ENCODE measurements at places on chromosomes 5 and 9. TPM values are rescaled to one million over a fixed set of nuclear protein-coding genes. Genes with fewer than 3 reads are reported as not detected.

GRCh38 chr9:15276328-15276938 lies 30.6 kb downstream of the TTC39B start:
- no peak for DNase-seq

DNA sequence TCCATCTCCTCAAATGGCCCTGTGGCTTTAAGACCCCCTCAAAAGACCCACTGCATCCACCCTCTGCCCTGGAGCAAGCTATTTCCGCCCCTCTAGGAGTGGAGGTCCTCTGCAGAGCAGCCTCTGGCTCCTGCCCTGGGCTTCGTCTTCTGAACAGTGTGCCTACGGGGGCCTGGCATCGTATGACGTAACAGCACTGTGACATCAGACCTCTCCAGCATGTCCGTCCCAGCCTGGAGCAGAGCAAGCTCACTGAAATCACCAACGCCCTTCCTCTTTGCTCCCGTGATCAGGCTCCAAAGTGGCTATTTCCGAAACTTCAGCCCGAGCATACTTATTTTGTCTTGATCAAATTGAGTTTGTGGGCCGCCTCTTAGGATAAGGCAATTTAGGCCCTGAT lies 69.1 kb upstream of the PTCH1 start:
- no peak for DNase-seq

DNA sequence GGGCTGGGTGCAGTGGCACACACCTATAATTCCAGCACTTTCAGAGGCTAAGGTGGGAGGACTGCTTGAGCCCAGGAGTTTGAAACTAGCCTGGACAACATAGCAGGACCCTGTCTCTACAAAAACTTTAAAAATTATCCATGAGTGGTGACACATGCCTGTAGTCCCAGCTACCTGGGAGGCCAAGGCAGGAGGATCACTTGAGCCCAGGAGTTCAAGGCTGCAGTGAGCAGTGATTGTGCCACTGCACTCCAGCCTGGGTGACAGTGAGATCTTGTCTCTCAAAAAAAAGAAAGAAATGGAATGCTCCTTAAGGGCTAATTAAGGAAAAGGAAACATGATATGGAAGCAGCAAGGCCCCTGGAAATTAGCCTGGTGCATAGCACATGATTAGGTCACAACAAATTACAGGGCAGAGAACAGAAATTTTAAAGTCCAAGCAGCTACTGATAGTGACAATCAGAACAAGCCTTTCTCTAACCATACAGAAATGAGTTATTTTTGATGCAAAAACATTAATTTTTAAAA lies 19.5 kb downstream of the ANKH start:
- no peak for DNase-seq

DNA sequence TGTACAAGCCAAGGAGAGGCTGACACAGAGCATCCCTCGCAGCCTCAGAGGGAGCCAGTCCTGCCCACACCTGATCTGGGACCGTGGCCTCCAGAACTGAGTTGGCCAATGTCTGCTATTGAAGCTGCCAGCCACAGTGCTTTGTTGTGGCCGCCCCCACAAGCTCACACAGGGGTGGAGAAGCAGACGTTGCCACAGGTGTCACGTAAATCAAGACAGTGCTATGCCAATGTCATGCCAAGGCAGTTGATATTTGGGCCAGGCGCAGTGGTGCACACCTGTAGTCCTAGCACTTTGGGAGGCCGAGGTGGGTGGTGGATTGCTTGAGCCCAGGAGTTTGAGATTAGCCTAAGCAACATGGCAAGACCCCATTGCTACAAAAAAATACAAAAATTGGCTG lies 17.3 kb upstream of the TERT start:
- DNase-seq, result no peak

DNA sequence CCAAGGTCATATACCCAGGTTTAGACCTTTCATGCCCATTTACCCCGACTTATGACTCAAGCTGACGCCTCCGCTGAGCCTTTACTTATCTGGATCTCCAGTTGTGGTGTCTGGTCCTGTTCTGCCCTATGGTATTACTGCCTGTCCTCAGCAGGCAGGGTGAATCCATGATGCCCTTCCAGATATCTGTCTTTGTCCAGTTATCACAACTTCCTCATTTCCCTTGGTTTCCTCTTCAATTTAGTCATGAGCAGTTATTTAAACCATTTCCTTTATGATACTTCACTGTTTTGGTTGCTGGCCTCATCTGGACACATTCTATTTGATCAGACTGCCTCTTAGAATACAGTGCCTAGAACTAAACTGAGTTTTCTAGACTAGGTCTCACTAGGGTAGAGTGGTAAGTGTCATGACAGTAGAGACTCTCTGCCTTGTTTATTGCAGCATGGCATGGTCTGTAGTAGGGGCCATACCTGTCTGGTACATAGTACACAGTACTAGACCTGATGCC lies 93.3 kb downstream of the MELK start:
- DNase-seq, result no peak

DNA sequence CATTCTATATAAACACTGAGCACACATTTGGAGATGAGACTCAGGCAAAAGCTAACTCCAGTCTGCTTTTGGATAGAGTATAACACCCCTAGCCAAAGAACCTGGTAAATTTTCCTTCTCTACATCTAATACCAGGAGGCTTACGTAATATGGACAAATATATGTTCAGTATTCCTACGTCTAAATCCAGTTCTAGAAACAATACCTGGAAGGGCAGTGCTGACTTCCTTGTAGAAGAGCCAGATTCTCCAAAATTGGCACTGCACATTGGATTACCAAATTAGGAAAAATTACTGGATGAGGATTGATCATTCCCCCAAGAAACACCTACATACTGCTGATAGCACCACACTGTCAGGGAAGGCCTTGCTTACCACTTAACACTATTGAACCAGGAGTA lies 247.4 kb downstream of the SAXO1 start:
- no peak for DNase-seq

DNA sequence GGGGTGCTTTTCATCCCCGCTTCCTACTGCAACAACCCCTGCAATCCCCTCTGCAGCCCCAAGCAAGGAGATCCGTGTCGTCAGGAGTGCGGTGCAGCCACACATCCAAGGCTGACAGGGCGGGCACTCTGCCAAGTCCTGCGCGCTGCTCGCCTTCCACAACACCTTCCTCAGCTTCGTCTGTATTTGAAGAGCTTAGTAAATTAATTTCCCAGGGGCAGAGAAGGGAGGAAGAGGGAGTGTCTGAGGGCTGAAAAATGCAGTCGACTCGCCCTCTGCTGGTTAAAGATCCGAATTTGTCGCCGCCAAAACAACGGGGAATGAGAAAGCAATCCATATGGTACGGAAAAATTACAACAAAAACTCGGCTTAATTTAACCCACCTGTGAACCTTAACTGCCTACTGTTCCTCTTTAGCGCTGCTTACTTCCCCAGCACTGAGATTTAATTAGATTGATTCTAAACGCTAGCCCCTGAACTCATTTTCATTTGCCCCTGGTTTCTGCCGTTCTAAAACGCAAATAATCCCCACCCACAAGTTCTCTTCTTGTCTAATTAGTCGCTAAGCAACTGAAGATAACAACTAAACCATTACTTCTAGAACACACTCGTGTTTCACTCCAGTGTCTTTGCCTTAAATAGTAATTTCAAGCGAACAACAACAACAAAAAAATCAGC lies 10.9 kb upstream of the PCDHB1 start:
- no peak for DNase-seq

DNA sequence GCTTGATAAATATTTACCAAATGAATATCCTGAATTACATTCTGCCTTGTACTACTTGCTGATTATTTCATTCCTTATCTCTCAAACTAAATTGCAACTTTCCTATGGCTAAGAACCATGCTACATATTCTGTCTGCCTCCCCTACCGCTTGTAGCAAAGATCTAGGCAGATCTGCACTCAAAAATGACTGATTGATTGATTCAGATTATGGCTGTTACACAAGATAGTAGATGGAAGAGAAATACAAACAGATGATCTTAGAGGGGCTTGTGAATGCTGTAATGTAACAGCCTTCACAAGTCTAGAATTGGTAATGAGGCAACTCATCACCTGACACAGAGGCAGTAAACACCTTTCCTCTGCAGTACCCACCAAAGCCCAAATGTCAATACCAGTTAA lies 446.1 kb downstream of the PRELID2 start:
- DNase-seq, result no peak

GRCh38 chr5:82931110-82931509 lies 146.1 kb downstream of the TMEM167A start:
- no peak for DNase-seq

DNA sequence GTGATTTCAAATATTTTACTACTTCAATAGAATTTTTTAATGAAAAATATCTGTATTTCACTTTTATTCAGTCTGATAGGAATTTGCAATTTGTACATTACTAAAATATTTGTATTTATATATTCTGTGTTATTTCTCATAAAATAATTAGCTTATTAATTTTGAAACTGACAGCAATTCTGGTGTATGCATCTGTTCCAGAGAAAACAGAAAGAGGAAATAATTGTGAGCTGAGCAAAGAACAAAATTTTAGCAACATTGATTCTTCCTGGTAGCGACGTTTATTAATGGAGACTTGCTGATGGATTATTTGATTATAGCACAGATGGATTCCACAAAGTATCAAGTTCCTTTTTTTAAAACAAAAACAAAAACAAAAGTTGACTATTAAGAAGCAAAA lies 61.0 kb downstream of the ST8SIA4 start:
- no peak for DNase-seq

DNA sequence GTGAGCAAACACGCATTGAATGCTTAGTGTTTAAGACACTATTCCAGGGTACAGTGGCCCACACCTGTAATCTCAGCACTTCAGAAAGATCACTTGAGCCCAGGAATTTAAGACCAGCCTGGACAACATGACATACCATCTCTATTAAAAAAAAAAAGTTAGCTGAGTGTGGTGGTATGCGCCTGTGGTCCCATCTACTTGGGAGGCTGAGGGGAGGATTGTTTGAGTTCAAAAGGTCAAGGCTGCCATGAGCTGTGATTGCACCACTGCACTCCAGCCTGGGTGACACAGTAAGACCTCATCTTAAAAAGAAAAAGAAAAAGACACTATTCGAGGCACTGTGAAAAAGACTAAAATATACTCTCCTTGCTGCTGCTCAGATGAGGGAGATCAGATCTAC lies 240.7 kb downstream of the NR3C1 start:
- DNase-seq, result no peak

GRCh38 chr5:14199902-14200301 lies 56.8 kb downstream of the TRIO start:
- DNase-seq, result no peak

DNA sequence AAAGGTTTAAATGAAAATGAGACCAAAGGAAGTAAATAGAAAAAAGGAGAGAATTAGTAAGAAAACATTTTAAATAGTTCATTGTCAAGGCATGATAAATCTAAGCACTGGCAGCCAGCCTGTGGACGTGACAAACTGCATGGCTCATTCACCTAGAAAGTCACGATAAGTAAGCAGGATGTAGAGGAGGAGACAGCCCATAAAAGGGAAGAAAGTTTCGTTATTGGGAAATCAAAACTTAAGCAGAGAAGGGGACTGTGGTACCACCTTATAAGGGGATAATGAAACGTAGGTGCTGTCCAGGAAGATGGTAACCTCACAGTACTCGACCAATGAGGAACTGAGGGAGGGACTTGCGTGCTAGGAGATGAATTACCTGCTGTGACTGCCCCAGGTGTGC lies 494.5 kb upstream of the GRAMD2B start:
- DNase-seq, result no peak

GRCh38 chr9:95104980-95105379 lies 212.5 kb downstream of the FANCC start:
- no peak for DNase-seq

GRCh38 chr5:63555874-63556273 lies 406.4 kb downstream of the HTR1A start:
- DNase-seq, result no peak

DNA sequence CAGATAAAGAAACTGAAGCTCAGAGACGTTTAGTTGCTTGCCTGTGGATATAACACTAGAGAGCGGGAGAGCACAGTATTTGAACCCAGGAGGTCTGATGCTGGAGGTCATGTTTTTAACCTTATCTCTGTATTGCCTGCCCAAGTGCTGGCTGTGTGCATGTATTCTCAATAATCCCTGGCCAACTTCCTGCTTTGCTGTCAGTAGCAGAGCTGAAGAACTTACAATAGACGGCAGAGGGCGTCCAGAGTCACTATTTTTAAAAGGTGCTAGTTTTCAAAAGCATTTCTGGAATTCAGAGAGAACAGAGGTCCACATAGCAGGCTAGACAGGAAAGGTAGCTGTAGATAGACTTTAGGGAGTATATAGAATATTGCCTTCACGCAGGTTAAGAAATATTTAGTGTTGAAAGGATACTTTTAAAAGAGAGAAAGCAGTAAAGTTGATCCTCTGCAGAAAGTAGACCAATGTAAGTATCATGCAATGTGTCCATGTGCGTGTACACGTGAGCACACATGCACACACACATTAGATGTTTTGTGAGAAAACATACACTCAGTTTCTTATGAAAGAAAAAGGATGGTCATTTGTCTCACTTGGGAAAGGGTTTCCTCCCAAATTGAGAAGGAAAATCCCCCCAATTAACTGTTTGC lies 46.3 kb downstream of the PTCD2 start:
- no peak for DNase-seq

DNA sequence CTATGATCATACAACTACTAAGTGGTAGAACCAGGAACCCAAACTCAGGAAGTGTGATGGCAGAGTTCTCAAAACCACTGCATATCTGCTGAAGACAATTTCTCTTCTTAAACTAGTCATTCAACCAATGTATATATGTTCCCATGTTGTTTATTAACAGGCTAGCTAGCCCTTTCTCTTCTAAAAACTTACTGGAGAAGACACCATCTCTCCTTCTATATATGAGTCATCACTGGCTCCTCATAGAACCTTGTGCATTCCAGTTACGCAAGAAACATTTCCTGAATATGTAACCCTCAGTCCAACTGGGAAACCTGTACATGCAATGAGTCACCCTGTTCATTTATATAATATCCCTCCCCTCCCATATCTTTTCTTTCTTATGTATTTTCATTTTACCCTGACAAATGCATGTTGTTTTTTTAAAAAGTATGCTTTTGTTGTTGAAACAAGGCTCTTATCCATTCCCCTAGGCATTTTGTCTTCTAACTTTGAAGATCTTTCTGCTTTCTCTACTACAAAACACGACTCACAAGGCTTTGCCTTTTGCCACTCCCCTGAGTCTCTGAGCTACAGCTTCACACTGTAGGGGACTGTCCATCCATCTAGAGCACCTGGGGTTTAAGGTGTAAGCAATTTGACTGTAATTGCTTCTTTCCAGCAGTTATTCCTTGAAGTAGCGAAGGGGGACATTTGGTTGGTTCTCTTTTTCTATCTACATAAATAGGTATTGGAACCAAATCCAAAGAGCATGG lies 119.5 kb downstream of the ANXA1 start:
- DNase-seq, result no peak

GRCh38 chr5:148491015-148491792 lies 107.4 kb downstream of the FBXO38 start:
- DNase-seq, result no peak

The SLC9A3 gene
- total RNA-seq, result 2.3 TPM

The LCP2 gene
- 41.4 TPM for total RNA-seq

The SIMC1 gene
- total RNA-seq, result 13.4 TPM

The TSSK1B gene
- total RNA-seq, result 0.33 TPM

The AGGF1 gene
- total RNA-seq, result 25.6 TPM

The PPP2R2B gene
- 1.6 TPM for total RNA-seq

The GLRA1 gene
- not detected for total RNA-seq

The MLANA gene
- not detected for total RNA-seq

The IFNK gene
- not detected for total RNA-seq

The TLX3 gene
- not detected for total RNA-seq

The TTC16 gene
- total RNA-seq, result 0.16 TPM

The CLK4 gene
- 43.3 TPM for total RNA-seq
